Fibroblast of skin of abdomen (primary cell): ENCODE measurements at places on chromosomes 3 and 15.
A peak's percentile ranks its signal among the peaks of the same experiment; 100 is the strongest.

DNA sequence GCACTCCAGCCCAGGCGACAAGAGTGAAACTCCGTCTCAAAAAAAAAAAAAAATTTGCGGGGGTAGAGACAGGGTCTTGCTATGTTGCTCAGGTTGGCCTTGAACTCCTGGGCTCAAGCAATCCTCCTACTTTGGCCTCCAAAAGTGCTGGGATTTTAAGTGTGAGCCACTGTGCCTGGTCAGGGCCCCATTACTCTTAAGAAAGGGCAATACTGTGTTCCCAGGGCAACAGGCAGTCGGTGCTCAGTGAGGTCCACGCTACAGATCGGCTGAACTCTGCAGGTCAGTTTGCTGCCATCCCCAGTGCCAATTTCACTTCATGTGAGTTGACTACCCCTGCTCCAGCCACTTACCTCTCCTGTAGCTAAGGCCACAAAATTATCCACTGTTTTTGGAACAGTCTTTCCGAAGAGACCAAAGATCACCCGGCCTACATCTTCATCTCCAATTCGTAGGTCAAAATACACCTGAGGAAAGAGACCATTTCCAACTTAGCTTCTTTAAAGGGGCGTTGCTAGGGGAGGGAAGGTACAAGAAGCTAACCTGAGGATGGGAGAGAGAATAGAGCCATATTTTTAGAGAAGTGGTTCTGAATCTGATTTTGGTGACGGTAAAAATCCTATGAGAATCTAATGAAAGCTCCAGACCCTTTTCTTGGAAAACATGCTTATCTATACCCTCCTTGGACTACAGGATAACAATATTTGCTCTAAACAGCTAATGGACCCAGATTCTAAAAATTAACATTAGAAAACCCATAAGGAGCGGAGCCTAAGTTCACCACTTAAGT is 939 bp downstream of the PPIB start:
- no peak for DNase-seq

DNA sequence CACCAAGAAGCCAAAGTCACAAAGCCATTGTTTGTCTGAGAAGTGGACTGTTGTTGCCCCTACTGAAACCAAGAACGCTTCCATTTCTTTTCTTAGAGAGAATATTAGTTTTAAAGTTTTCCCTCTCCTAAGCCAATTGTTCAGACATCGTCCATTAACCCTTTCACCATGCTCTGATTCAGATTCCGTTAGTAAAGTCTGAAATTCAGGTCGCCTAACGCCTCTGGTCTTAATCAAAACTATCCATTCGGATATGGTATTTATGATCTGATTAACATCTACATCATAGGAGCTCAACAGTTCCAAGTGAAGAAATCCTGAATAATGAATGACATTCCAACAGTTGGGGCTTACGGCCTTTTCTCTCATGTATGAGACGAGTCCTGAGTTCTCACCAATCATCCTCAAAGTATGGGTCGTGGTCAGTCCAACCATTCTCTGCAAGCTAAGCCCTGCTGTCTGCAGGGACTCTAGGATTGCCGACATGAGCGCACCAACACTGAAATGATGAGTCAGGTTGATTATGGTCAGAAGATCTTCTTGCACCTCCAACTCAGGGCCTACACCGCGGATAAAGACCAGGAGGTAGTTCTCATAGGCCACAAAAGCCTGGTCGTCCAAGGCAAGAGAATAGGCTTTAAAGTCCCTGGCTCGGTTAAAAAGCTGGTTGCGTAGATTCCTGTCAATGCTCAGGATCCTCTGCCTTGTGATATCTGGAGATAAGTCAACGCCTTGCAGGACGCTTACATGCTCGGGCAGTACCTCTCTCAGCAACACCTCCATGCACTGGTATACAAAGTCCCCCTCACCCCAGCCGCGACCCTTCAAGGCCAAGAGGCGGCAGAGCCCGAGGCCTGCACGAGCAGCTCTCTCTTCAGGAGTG is 767 bp downstream of the EPM2AIP1 start:
- DNase-seq = peak; percentile 56

GRCh38 chr3:124396339-124396950 is 333.8 kb upstream of the UMPS start:
- no peak for DNase-seq

GRCh38 chr3:151106311-151106710 is 20.8 kb downstream of the MED12L start:
- no peak for DNase-seq

GRCh38 chr15:89502867-89503595 is 6.6 kb upstream of the RHCG start:
- DNase-seq = no peak

- no peak for DNase-seq
Measured at GRCh38 chr3:13199899-13200451, 126.7 kb upstream of the IQSEC1 start.

DNA sequence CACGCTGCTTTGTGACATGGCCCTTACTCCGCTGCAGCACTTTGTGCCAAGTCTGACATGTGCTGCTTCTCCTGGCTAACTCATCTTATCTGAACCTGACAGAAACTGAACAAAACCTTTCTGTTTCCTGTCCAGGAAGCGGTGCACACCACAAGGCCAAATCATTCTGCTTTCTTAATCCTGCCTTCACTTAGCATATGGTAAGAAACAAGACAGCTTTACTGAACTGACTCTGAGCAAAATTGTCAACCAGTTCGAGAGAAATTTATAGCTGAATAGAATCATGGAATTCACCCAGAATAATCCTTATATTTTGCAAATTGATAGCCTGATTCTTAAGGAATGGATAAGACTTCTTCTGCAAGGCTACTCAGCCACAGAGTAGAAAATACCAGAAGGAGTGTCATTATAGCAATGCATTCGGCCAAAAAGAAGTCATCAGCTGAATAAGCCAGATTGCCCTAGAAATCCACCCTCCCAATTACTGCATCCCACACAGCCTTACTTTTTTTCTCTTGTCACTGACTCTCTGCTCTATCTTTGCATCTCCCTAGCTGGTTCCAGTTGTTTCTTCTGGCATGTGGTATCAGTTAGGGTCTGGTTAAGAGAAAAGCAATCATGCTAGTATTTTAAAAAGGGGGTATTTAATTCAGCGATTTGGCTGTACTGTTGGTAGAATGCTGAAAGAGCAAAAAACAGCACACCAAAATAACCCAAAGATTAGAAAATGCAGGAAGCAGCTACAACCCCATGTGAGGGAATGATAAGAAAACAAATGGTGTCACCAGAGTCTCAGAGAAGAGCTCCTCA is 41.6 kb upstream of the STRIT1 start:
- no peak for DNase-seq

DNA sequence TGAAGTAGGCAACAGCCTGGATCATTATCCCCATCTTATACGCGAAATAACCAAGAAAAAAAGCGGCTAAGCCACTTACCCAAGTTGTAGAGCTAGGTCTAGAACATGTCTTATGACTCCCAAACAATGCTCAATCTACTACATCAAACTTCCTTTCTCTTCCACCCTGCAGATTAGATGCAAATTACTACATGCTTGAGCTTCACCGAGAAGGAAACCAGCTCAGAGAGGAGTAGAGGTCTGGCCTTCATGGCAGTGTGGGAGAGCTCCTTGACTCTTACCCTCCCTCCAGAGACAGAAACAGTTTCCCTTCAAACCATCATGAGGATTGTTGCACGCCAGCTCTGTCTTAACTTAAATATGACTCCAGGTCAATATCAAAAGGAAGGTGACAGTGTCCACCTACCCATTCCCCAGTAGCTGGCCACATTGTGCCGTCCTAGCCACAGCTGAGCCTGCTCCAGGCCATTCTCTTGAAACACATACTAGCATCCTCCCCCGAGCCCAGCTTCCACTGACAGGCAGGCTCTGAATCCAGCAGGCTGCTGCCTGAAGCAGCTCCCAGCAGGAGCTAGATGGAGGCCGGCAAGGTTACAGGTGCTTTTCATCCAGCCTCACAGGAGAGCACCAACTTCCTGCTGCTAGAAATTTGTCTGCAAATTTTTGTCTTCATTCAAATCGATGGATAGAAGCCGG is 56.8 kb downstream of the CPN2 start:
- no peak for DNase-seq

GRCh38 chr15:80436511-80437307 is 32.5 kb downstream of the ARNT2 start:
- DNase-seq = peak; percentile 42

DNA sequence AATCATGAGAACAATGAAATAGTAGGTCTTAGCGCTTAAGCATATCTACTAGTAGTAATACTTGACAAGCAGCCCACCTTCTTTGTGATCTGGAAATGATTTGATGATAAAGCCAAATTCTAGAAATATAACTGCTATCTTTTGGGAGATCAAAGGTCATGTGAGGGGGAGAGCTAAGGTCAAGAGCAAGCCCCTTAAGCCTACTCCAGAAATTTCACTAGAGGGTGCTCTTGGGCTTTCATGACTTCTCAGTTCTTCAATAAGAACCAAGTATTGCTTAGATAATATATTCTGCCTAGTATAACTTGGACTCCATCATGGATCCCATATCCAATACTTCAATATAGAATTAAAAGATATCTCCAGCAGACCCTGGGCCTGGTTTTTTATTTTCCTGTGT is 319.6 kb downstream of the ZBTB20 start:
- peak; percentile 39 for DNase-seq

DNA sequence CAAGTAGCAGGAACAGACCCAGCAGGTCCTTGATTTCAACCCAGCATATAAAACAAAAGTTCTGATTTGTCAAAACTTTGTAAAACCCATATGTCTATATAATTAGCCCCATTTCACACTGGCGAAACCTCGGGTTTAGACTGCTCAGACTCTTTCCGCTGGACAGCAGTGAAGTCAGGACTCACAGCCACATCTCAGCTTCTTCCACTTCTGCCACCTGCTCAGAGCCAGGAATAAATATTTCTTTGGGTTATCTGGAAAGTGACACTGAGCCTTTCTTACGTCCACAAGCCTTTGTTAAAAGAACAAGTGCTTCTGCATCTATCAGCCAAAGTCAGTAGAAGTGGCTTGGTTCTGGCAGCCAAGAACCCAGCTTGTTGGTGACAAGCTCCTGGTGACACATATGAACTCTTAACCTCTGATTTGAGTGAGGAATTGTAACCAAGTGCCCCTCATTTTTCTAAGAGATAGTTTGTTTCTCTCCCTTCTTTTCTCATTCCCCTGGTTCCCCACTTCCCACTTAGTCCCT is 118.1 kb upstream of the CHD2 start:
- DNase-seq = no peak

GRCh38 chr3:177521305-177521704 is 324.0 kb upstream of the TBL1XR1 start:
- DNase-seq = no peak

DNA sequence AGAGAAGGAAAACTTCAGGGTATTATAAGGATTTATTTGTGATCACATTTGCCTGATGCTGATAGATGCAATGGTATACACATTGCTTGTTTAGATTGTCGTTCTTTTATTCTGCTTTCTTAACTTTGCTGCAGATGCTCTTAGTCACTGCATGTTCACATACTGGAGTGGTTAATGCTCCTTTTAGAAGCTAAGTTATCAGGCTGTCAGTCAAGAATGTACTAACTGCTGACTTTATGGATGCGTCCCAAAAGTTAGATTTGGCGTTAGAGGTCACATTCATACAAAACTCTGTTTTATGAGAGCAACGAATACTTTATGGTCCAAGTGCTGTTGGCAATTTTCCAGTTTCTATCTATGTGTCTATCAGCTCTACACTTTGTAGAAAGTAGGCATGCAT is 160.7 kb downstream of the BBX start:
- peak; percentile 86 for DNase-seq
